ENCODE measurements at places on chromosomes 2 and 18.

- no peak for DNase-seq
These were observed 118.8 kb downstream of the MGAT5 start for GRCh38 chr2:134372611-134373131.

- DNase-seq: no peak
These were observed 689 bp downstream of the RPRD1A start for GRCh38 chr18:36066686-36067054.

- no peak for DNase-seq
These were observed 26.9 kb upstream of the KCTD1 start for GRCh38 chr18:26574958-26575864.

- DNase-seq: no peak
These were observed 162.1 kb downstream of the LDLRAD4 start for GRCh38 chr18:13380691-13381070.
